Kasumi-1 (cell line): ENCODE measurements at places on chromosomes 12 and 14.
A peak's percentile ranks its signal among the peaks of the same experiment; 100 is the strongest.

GRCh38 chr14:24978862-24979724 lies 70.9 kb downstream of the STXBP6 start:
- no peak for DNase-seq

DNA sequence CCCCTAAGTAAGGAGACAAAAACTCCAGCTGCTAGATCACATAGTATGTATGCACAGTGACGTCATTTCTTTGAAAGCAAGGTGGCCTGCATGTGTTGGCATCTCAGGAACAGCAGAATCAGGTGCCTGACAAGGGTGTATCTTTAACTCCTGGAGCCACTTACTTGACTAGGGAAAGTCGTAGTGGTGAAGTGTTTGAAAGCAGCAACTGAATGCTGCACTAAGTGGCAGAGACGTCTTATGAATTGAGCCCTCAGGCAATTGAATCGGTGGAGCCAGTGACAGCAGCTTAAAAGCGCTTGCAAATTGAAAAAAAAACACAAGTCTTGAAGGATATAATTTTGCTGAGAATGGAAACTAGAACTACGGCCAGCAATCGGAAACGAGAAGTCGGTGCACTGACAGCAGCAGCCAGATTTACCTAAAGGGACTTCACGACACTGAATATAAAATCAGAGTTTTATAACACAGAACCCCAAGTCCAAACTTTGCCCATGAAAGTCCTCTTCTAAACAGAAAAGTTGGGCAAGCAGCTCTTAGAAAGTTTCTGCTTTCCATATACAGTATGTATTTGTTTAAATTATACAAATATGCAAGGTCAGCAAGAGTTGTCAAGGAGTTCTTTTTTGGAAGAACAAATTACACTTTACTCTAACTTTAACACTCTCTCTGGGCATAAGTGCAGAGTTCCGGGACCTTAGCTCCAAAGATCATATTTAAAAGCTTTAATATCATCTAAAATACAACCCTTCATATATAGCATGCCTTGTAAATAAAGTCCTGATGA lies 1.1 kb downstream of the IGF1 start:
- DNase-seq, result no peak

DNA sequence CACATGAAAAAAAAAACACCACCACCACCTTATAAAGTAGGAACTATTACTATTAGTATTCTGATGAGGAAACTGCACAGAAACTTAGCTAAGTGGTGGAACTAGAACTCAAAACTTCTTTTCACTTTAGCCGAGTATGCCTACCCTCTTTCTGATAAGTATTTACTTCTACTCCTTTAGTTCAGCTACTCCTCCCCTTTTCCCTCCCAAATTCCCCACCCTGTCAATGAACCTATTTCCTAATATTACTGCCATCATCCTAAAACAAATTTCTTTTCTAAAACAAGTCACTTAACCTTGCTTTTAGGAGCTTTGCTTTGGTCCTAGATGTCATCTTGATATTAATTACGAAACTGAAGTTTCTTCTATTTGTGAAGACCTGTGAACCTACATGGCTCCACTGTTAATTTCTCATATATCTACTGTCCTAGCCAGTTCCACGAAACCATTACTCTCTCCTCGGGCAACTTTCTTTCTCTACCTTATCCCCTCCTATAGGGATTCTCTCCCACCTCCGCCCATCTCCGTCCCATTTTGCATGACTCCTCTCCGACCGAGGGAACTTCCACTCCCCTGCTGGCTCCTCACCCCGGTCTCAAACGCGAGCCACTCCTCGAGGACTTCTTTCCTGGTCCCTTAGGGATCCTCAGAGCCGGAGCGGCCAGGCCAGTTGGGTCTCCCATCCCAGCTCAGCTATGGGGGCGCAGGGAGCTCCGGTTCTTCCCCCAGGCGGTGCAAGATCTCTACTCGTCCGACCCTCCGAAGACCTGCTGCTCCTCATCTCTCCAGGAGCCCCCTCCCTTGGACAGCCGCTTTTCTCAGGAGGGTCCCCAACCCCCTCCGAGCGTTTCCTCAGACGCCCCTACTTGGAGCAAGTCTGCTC lies 1.1 kb downstream of the NUMB start:
- DNase-seq, result peak; percentile 26

GRCh38 chr14:61887628-61888027 lies 125.4 kb downstream of the SNAPC1 start:
- DNase-seq, result no peak

GRCh38 chr12:115660211-115660805 lies 617.2 kb downstream of the MED13L start:
- DNase-seq, result no peak

DNA sequence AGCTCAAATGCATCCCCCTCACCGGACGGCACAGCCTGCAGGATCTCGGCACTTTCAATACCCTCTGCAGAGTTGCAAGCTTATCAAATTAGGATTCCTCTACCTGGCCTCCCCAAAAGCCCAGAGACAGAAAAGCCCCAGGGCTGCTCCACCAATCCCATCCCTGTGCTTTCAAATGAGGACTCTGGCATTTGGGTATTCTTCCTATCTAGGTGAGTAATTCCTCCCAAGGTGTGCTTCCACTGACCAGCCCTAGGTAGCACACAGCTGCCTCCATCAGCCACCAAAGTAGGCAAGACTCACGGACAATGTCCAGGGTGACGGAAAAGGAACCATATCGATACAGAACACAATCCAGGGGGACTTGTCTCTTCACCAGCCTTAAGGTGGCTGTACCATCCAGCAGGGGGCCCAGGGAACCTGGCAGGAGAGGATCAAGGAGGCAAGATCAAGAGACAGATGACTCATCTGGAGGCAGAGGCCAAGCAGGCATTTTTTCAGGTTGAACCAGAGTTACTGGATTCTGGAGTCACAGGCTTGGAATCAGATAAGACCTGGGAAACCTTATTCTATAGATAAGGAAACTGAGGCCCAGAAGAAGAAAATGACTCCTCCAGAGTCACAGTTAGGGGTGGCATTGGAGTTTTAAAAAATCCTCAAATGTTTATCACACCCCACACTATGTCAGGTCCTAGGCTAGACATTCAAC lies 9.9 kb downstream of the PMEL start:
- peak; percentile 47 for DNase-seq

GRCh38 chr12:122371475-122372045 lies 50.9 kb downstream of the CLIP1 start:
- DNase-seq, result no peak

DNA sequence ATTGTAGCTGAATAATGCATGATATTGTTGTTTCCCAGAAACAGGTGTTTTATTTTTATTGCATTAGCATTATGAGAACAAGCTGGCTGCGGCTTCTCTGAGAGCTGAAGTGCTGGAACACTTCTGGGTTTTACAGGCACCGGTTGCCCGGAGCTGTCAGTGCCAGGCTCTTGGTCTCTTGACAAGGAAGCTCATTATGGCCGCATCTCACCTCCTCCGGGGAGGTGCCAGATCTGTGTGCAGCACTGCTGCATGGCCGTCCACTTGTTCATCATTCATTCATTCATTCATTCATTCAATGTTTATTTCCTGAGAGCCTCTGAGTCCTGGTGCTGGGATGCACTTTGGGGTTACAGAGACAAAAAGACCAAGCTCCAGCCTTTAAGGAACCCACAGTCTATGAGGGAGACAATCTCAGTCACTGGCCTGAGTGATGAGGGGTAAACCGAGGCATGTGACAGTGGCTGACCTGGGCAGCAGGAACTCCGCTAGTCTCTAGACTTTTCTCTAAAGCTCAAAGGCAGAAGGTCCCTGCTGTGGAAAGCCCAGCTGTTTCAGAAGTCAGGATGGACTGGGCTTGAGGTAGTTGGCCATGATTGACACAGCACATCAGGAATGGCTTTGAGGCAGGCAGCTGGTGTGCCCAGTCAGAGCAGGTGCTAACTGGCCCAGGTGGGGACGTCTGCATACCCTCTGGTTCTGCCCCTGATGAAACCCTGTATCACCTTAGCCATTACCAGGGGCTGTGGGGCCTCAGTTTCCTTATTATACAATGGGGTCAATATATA lies 181.0 kb downstream of the ADGRD1 start:
- no peak for DNase-seq

DNA sequence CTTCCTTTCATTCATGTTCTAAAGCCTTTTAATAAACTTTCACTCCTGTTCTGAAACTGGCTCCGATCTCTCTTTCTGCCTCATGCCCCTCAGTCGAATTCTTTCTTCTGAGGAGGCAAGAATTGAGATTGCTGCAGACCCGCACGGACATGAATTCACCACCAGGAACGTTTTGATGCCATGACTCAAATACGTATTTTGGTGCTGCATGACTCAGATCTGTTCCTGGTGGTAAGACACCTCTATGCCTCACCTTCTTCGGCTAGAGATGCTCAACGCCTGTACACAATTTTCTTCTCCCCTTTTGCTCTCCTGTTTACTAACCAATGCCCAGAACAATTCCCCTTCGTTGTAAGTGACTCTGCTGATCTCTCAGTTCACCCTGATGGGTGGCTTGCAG lies 52.0 kb upstream of the RIMBP2 start:
- no peak for DNase-seq
